ENCODE measurements at places on chromosomes 13 and 19.
A peak's percentile ranks its signal among the peaks of the same experiment; 100 is the strongest.

- DNase-seq = no peak
These were observed 30.2 kb downstream of the MEIS3 start for GRCh38 chr19:47389150-47389556.

- DNase-seq = no peak
These were observed 10.7 kb downstream of the ERCC5 start for GRCh38 chr13:102856557-102856956.

DNA sequence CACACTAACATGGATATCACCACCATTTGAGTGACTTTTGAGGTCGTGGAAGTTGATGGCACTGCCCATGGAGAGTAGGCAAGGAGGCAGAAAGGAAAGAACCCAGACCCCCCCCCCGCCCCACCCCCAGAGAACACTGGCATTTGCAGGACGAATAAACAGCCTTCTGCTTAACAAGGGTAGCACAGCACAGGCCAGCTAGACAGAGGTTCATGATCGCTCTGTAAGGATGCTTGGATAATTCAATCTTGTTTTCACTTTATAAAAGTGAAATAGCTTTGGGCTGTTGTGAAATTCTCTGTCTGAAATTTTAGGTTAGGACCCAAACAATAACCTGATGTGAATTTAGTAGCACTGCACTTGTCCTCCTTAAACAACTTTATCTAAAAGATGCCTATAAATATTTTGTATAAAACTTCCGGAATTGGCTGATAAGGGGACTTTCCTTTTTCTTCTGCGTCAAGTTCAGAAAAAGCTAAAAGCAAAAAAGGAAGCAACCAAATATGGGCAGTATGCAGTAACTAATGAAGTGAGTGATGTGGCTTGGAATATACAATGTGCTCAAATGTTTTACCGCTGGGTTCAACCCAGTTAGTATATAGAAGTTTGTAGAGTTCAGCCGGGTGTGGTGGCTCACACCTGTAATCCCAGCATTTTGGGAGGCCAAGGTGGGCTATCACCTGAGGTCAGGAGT is 163.7 kb downstream of the SHISA2 start:
- no peak for DNase-seq

- peak; percentile 35 for DNase-seq
These were observed 12.9 kb downstream of the NHLRC3 start for GRCh38 chr13:39051157-39051556.

DNA sequence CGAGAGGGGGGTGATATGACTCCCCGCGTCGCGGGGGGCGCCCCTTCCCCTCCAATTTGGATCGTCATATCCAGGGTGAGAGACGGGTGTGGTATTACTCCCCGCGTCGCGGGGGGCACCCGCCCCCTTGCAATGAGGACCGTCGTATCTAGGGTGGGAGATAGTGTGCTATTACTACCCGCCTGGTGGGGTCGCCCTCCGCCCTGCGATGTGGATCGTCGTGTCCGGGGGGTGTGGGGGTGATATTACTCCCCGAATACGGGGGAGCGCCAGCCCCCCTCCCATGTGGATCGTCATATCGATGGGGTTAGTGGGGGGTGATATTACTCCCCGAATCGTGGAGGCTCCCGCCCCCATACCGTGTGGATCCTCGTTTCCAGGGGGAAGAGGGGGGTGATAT is 29.2 kb upstream of the RGCC start:
- no peak for DNase-seq

DNA sequence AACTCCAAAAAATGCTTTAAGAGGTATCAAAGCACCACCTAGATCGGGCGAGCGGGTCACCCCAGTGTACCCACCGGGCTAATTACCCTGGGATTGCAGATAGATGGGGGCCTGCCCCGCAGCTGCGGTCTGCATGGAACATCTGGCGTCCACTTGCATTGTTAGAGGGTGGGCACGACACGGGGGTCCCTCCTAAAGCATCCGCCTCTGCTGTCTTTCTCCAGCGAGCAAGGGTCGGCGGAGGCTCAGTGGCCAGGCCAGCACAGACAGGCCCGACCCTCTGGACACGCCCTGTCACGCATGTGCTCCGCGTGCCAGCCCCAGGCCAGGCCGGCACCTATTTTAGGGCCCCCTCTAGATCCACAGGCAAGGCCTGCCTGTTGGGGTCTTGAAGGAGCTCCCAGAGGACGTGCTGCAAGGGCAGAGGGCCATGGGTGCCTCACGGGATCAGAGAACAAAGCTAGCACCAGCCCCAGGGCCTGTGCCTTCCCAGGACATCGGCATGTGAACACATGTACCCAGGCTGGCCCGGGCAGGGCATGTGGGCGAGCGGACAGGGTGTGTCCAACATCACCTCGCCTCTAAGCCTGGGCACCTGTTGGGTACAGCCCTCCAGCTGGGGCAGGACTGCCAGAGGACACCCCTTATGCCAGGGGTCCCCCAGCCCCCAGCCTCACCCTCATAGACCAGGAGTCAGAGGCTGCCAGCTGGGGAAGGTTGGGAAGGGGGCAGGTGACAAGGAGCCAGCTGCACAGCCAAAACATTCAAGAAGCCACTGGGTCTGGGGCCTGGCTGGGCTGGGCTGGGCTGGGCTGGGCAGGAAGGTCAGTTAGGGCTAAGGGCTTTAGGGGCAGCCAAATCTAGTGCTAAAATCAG is 35.6 kb upstream of the NANOS3 start:
- DNase-seq = no peak

GRCh38 chr13:27806744-27807387 is 14.6 kb downstream of the GSX1 start:
- DNase-seq = no peak
